ENCODE measurements at places on chromosomes 3 and 15.

- DNase-seq = no peak
Measured at GRCh38 chr15:55116636-55117035, 80.1 kb downstream of the RSL24D1 start.

DNA sequence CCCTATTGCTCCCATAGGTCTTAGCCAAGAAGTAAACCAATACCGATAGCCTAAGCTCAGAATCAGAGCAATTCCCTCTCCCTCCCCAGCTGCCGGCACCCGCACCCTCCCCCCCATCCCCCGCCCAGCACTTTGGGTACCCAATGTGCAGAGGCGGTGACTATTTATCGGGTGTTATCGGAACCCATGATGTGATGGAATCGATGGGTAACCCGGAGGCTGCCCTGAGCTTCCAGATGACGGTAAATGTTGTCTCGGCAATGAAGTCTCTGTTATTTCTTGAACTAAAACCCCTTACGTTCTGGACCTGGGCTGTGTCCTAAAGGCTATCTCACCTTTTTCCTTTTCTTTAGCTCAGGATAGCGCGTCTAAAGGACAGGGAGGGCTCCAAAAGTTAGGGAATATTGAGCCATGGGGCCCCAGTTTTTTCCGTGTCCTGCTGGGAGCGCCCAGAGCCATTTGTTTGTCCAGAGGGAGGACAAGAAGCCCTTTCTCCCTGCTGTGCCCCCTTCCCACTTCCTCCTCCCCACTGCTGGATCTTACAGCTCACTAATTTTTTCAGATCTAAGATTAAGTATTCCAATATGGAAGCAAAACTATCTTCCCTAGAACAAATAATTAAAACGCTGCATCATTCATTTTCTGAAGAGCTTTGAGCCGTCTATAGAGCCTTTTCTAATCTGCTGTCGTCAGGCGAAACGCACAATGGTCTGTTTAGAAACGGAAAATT is 1.5 kb downstream of the SLITRK3 start:
- no peak for DNase-seq

DNA sequence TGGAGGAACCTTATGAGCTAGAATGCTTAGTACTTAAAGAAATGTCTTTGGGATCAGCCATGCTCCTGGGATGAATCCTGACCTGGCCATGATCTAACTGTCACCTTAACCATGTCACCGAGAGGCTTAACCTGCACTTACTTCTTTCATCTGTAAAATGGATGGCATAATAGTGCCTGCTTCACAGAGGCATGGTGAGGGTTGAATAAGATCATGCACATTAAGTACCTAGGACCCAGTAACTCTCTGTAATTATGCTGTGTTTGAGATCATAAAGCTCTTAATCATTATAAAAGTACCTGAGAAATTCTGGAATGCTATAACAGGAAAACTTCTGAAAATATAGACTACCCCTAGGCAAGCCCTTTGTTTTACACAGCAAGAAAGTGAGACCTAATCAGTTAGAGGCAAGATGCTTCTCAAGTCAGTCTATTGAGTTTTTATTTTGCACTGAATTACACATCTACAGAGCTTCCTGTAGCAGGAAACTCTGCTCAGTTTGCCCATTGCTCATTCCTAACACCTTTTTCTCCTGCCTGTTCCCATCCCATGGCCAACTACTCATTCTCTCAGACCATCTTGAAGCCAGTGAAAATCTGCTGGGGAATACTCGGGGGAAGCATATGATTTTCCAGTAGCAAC is 1015.5 kb upstream of the CFAP20DC start:
- DNase-seq = no peak

- DNase-seq = no peak
Measured at GRCh38 chr3:17050071-17050470, 165.3 kb downstream of the PLCL2 start.

- peak; percentile 53 for DNase-seq
Measured at GRCh38 chr3:128910006-128910405, 30.6 kb downstream of the ACAD9 start.

GRCh38 chr15:55457401-55458022 is 49.2 kb downstream of the PIERCE2 start:
- no peak for DNase-seq

- DNase-seq = peak; percentile 24
Measured at GRCh38 chr3:161489395-161489794, 7.2 kb upstream of the OTOL1 start.

GRCh38 chr3:101261506-101261905 is 58.9 kb downstream of the IMPG2 start:
- DNase-seq = no peak

DNA sequence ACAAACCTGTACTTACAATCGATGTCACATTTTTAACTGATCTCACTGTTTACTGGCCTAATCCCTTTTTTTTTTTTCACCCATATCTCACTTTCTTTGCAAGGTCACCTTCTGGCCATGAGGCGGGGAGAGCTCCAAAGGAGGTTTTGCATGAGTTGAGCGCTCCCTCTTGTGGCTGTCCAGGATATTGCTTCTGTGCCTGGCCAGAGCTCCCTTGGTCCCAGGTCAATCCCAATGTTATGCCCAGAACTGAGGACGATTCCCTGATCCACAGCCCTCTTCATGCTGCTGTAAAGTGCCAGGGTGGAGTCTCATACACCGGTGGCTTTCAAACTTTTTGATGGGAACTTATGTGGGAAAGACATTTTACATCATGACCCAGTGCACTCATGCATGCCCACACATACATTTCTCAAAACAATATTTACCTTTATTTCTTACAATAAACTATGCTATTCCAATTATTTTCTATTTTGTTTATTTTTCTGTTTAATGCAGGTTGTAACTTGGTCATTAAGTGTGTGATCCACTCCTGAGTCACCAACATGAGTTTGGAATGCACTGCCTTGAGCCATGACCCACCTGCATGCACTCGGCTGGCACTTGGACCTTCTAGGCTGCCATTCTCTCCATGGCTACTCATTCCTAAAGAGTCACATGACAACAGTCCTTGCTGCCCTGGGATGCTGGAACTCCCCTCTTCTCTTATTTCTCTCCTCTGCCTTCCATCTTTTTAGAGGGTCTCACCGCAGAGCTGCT is 9.6 kb upstream of the SST start:
- DNase-seq = peak; percentile 82

DNA sequence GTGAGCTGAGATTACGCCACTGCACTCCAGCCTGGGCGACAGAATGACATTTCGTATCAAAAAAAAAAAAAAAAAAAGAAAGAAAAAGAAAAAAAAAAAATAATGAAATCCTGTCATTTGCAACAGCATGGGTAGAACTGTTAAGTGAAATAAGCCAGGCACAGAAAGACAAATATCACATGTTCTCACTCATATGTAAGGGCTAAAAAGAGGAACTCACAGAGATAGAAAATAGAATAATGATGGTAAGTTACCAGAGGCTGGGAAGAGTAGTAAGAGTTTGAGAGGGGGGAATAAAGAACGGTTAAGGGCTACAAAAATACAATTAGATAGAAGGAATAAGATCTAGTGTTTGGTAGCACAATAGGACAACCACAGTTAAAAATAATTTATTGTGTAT is 19.7 kb downstream of the DENND6A start:
- peak; percentile 54 for DNase-seq

DNA sequence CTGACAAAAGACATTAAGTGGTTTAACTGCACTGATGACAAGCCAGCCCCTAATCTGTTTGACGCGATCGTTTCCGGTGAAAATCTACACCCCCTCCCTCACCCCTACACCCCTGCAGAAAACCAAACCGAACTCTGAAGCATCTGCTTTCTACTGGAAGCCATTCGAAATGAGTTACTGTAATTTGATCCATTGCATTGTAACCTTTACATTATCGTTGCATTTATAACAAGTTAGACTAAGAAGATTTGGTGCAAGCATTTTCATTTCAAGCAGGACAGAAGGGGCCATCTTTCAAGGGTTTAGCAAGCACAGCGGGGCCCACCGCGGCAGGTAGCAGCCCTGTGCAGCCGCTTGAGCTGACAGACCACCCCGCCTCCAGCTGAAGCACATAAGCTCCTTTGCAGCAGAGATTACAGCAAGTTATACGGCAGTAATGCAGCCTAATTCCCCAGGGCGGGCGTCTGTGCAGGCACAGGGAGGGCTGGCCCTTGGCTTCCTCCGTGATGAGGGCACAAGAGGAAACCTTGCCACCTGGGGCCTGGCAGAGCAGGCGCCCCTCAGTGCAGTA is 79.3 kb downstream of the CHSY1 start:
- no peak for DNase-seq

GRCh38 chr3:4231041-4231440 is 72.1 kb upstream of the SETMAR start:
- peak; percentile 25 for DNase-seq

DNA sequence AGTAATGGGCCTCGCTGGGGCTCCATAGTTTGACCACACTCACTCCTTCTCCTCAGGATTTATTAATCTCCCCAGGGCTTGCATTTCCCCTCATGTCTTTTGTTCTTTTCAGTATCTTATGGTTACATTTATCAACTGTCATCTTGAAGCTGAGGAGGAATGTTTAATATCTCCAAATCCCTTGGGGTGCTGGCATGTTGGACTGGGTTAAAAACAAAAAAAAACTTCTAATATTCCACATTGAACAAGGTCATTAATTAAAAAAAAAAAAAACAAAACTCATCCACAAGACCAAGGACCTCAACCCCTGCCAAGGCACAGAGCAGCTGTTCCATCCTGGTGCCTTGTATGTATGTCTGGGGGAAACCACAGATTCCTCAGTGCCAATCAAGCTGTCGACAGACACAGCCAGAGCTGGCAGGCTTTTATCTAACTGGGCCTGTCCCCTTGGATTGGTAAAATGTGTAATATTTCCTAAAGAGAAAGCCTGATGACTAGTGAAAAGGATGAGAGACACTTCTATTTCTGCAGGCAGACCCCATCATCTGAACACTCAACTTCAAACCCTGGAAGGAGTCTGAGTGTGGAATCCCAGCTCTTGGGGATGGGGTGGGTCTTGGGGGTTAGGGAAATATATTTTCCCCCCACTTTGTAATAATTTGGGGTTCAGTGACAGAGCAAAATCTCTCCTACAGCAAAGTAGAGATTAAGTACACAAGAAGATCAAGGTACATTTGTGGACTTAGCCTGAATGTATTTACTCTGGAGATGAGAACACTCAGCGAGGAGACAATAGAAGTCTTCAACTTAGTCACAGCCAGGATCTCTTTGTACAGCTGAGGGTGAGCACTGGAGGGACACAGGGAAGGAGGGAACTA is 69.1 kb downstream of the TTC23 start:
- peak; percentile 41 for DNase-seq

GRCh38 chr3:129867506-129868124 is 25.9 kb downstream of the TMCC1 start:
- DNase-seq = peak; percentile 35

GRCh38 chr15:99138491-99138982 is 33.7 kb downstream of the SYNM start:
- no peak for DNase-seq

DNA sequence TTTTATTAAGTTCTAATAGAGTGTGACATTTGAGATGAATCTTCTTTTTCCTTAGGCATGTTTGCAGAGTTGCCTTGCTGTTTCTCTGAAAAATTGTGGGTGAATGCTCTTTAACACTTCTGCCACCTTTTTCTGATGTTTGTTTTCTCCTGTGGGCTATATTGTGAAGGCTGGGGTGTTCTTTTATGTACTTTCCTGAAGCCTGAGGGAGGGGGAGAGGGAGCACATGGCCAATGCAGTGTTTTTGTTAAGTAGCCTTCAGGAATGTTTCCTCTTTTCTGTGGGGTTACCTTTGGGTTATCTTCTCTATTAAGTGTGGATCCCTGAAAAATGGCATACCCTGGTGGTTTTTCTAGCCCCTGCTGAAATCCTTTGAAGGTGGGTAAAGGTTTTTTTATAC is 50.2 kb downstream of the CMC1 start:
- no peak for DNase-seq

DNA sequence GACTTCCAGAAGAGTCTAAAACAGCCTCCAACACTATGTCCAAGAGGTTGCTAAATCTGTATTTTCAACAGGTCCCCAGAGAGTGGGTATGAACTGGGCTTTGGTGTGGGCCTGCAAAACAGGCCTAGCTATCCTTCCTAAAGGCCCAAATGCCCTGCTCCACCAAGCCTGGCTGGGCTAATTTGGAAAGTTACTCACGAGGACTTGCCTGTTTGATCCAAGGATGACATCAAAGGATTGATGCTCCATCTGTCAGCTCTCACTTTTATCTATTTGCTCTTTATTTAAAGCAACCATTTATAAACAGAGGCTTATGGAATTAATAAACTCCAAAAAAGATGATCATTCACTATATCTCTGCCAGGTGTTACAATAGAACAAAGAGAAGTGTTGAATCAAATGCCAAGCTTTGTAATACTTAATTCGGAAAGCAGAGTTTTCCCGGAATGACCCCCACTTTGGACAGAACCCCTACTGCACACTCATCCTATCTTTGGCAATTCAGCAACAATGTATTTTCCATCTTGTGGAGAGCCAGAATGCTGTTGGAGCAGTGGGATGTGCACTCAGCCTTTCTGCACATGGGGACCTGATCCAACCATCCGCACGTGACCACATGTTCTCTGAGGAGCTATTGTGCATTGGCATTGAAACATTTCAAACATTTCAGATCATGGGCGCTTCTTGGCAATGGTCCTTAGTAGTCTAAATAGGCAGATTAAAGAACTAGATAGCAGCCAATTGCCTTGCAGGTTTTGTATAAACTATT is 163.3 kb upstream of the THBS1 start:
- no peak for DNase-seq

DNA sequence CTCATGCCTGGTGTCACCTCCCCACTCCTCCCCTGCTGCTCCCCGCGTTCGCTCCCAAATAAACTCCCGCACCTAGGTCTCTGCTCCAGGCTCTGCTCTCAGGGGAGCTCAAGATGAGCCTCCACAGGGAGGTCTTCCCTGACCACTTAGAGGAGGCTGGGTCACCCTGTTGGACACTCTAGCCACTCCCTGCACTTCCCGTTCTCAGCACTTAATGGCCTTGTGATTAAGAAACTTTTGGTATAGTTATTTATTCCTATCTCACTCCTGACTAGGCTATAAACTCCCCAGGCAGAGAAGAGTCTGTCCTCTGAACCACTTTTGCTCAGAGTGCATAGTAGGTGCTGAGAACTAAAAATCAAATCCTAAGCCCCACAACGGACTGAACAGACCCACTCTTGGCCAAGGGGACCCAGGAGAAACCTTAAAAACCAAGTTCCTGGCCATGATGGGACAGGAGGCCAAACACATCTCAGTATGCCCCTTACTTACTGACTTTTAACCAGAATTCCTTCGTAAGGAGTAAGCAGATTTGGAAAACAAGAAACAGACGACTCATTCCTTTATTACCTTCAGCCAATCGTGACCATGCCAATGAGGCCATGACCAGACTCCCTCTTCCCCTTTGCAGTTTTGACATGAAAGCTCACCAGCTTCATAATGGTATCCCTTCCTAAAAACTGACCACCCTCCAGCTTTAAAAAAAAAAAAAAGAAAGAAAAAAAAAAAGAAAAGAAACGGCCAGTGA is 69.0 kb upstream of the HRH1 start:
- DNase-seq = no peak

GRCh38 chr3:150449169-150449721 is 41.1 kb downstream of the TSC22D2 start:
- peak; percentile 68 for DNase-seq

Measured in hematopoietic multipotent progenitor cell treated with erythropoietin and hydrocortisone succinate and interleukin-3 and kit ligand, for 4 days (in vitro differentiated cells).